DND-41 (cell line): ENCODE measurements at places on chromosomes 3 and 15.

DNA sequence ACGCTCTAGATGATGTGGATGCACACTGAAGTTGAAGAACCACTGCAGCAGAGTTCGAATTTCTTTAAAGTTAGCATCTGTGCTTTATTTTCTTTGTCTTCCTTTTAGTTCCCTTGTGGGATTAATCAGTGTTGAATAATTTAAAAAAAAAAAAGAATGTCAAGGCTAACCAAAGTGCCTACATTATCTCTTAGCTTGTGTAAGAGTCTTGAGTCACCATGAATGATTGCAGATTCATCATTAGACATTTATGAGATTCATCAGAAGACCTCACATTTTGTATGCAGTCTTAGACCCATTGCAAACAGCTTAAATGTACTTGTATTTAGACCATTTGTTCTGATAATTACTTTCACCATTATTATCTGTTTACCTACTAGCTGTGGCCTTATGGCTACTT, 182.2 kb downstream of the FNDC3B start:
- no peak for DNase-seq

DNA sequence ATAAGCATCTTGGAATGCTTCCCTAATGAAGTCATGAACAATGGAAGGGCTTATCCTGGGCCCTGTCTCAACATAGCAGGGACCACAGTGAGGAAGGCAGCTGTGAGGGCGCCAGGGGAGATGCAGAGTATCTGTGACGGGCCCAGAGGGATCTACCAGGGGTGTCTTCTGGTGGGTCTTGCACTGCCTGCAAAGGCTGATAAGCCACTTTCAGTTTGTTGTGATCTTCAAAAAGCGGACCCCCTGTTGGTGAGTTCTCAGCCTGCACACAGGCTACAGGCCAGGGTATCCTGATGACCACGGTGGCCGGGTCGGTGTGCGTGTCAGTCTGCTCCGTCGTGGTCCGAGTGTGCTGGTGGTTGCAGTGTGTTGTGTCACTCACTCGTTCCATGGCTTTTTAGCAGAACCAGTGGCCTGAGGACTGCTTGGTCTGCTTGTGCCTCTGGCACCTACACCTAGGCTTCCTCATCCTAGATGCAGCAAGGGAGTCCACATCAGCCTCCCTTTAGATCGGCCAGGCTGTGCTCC, 46.8 kb downstream of the CHDH start:
- DNase-seq, result no peak

DNA sequence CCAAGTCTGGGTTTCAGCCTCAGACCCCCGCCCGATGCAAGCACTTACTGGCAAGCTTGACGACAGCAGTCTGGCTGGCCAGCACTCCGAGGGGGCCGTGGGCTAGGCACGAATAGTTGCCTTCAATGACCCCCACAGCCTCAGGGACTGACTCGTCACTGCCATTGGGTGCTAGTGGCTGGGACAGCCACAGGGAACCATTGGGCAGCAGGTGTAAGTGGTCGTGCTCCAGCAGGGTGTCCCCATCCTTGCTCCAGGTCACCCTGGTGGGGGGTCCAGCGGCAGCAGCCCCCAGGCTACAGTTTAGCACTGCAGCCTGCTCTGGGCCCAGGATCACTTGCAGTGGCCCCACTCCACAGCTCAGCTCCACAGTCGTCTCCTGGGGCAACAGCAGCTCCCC, 11.8 kb downstream of the IGDCC4 start:
- no peak for DNase-seq

- DNase-seq, result no peak
Measured at GRCh38 chr15:88707771-88708654, 69.2 kb downstream of the ISG20 start.

DNA sequence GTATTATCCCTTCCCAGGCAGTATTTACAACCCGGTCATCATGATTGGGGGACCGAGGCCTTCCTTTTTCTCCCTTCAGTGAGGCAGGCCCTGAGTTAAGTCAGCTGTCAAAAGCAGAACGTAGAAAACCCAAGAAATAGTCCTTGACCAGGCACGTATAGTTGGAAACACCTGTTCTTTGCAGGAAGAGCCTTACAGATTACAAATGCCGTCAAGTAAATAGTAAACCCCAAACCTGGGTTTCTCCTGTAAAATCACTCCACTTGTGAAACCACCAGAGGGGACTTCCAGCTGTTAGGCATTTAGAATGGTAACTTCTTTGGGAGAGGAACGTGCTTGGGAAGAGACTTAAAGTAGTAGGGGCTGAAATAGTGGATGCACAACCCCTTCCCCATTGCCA, 1.0 kb upstream of the BTBD1 start:
- DNase-seq, result no peak

- DNase-seq, result no peak
Measured at GRCh38 chr3:186320862-186321568, 41.0 kb downstream of the DGKG start.

- no peak for DNase-seq
Measured at GRCh38 chr15:23758891-23759290, 71.8 kb upstream of the NDN start.

DNA sequence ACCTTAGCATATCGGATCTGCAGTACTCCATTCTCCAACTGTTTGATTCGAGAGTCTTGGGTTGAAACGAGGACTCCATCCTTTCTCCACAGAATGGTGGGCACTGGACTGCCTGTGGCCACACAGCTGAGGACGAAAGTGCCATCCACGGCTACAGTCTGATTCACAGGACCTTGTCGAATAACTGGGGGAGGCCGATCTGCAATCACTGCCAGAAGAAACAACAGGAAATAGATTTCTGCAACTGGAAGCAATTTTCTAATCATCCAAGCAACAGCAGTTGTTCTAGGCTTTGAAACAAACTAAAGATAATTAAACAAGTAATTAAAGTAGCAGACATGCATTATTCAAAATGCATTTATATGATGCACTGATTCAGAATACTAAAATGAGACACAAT, 1097.7 kb downstream of the ROBO1 start:
- DNase-seq, result no peak

GRCh38 chr3:157499342-157499963, 3.8 kb downstream of the VEPH1 start:
- DNase-seq, result no peak

GRCh38 chr3:170055209-170055608, 17.4 kb downstream of the GPR160 start:
- no peak for DNase-seq

DNA sequence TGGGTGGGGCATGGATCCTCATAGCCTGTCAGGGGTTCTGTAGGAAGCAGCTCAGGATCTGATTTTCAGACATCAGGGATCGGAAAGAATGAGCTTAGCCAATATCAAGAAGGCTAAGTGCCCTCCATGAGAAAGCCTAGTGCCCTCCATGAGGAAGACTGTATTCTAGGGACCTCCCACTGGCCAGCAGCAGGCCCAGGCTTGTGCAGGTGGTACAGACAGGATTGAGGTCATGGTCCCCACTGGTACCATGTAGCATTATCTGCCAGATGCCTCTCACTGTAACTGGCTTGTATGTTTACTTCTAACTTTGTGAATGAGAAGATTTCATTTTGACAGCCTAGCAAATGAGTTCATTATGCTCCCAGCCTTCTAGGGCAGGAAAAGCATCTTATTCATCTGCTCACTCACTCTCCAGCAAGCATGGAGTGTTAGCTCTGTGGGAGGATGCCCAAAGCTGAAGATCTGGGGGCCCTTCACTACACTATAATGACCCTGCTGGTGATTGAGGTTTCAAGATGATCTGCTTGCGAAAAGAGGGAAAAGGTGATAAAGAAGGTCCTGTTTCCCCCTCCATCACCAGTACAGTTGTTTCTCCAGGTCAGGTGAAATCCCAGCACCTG, 7.5 kb downstream of the EPHB1 start:
- peak; percentile 58 for DNase-seq

DNA sequence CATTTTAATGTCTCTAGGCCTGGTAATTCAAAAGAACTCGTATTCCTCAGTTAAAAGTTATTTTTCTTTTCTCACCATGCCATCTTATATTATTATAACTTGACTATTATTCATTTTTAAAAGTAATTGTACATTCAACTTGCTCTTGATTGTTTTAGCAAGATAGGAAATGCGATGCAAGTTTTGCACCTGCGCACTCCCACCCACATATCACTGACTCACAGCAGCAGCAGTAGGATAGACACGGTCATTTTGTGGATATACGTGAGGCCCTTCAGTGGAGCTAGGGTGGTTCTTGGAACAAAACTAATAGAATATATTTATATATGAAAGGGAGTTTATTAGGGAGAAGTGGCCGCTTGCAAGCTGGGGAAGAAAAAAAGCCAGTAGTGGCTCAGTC, 95.5 kb upstream of the UBE3A start:
- no peak for DNase-seq

DNA sequence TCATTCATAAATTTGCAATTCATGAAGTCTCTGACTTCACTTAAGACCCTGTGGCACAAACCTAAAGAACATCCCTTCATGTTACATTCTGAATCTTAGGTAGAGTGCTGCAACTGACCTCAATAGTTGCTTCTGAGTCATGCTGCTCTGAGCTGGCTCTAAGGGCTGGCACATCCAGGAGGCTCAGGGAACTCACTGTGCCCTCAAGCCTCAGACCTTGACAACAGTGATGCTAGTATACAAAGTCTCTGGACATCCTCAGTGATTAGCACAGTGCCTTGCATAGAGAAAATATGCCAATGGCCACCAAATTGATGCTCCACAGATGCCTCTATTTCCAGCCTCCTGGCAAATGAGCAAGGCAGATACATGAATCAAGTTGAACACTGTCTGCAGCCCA, 740.9 kb upstream of the LMCD1 start:
- DNase-seq, result no peak

- DNase-seq, result no peak
Measured at GRCh38 chr15:69955240-69955894, 142.3 kb downstream of the TLE3 start.

DNA sequence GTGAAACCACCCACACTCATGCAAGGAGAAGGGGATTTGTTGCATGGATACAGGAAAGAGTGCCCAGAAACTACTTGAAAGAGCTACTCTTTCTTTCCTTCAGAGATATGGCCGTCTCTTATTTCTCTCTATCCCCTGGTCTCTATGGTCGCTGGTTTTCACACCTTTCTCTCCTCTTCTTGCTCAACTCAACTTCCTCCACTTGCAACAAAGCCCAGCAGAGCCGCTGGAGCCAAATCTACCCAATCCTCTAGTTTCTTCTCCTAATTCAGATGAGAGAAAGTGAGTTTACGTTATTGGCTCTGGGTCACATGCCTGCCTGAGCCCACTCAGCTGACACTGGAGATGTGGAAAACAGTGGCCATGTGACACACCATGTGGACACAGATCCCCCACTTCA, 215.2 kb downstream of the OSBPL10 start:
- no peak for DNase-seq

- DNase-seq, result no peak
Measured at GRCh38 chr15:34714476-34715121, 40.2 kb downstream of the GJD2 start.

- DNase-seq, result no peak
Measured at GRCh38 chr15:39663704-39664250, 82.9 kb downstream of the THBS1 start.

DNA sequence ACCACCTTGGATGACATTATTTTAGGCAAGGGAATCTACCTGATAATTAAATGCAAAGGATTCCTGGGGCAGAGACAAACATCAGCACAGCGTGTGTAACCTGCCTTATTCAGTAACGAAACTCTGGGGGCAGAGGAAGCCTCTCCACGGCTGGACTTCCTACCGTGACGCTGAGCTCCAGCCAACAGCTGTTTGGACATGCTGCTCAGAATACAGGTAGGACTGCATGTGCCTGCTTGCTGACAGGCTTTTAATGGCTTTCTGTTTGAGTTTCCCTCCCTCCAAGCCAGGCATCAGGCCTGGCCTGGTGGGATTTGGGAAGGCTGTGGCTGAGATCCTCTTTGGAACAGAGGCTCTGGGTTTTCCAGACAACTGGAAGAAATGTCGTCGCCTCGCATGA, 150.6 kb downstream of the ADAMTS17 start:
- DNase-seq, result no peak

DNA sequence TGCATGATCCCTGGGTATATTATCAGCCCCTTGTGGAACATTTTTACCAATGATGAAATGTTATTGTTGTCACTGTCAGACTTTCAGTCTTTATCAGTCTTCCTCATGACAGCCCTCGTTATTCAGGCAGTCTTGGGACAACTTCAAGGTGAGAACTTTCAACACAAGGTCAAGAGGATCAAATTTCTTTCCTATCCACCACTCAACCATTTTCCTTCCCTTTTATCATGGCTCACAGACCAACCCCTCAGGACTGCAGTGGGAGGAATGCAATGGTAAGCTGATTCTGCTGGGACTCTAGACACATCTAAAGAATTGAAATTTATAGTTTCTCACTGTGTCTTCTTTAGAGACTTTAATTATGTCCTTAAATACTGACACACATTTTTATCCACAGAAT, 107.0 kb upstream of the LSAMP start:
- no peak for DNase-seq

DNA sequence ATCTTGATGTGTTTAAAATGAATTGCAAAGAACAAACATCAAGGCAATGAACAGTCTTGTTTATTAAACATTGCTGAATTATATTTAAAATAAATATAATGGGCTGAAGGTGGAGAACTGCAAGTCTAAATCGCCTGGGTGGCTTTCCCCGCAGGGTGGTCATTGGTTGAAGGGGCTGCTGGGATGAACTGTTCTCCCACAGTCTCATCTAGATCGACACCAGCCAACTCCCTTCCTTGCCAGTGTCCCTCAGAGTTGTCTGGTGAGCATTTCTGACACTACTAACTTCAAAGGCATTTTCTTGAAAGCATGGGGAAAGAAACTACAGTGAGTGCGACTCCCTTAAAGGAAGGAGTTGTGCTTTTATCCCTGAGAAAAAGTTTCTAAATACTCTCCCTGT, 196.5 kb upstream of the LRTM1 start:
- DNase-seq, result no peak

- DNase-seq, result no peak
Measured at GRCh38 chr3:129429080-129429451, 630 bp upstream of the EFCAB12 start.

GRCh38 chr3:119015942-119016341, 18.7 kb downstream of the IGSF11 start:
- DNase-seq, result no peak

DNA sequence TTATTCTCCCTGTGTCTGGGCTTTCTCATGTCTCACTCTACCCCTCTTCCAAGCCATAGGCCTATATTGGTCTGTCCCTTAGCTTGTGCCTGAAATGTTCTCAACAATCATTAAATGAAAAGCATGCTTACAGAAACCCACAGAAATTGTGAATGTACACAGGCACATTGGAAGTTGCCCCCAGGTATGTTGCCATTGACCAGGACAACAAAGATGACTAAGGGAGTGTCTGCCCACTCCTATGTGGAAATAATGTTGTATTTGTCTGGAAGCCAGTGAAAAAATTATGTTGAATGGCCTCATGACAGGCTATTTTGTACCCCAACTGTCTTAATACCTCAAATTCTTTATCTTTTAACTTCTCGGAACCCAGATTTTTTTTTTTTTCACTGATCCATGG, 102.0 kb downstream of the TPRG1 start:
- DNase-seq, result no peak

DNA sequence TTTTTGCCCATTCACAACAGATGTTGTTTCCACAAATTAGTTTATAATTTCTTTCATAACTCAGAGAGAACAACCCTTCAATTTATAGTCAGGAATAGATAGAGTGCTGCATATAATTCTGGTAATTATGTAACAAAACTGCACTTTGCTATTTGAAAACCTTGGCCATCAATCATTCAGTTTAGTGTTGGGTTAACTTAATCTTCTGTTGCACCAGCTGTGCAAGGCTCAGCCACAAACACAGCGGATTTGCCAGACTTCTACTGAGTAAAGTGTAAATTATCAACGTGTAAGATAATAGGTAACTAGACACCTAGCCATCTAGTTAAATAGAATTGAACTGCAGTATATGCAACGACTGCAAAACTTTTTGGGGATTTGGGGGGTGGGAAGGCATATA, 1064.3 kb upstream of the EPHA6 start:
- DNase-seq, result no peak
